CD4-positive, alpha-beta T cell treated with Interleukin-21 for 1 hour (primary cell): ENCODE measurements at places on chromosomes 2 and 18.

DNA sequence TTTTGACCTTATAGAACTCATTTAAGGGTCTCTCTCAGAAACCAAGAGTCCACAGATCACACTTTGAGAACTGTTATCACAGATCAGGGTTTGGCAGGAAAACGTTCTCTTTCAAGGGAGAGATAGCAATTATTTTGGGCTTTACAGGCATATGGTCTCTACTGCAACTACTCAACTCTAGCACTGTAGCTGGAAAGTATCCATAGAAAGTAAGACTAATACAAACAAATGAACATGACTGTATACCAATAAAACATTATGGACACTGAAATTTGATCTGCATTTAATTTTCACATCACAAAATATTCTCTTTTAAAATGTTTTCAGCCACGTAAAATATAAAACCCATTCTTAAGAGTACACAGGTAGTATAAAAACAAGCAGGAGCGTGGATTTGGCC lies 100.5 kb downstream of the TRIP12 start:
- no peak for DNase-seq

- DNase-seq: no peak
Observed at GRCh38 chr2:233486357-233486756, 80.2 kb downstream of the USP40 start.

DNA sequence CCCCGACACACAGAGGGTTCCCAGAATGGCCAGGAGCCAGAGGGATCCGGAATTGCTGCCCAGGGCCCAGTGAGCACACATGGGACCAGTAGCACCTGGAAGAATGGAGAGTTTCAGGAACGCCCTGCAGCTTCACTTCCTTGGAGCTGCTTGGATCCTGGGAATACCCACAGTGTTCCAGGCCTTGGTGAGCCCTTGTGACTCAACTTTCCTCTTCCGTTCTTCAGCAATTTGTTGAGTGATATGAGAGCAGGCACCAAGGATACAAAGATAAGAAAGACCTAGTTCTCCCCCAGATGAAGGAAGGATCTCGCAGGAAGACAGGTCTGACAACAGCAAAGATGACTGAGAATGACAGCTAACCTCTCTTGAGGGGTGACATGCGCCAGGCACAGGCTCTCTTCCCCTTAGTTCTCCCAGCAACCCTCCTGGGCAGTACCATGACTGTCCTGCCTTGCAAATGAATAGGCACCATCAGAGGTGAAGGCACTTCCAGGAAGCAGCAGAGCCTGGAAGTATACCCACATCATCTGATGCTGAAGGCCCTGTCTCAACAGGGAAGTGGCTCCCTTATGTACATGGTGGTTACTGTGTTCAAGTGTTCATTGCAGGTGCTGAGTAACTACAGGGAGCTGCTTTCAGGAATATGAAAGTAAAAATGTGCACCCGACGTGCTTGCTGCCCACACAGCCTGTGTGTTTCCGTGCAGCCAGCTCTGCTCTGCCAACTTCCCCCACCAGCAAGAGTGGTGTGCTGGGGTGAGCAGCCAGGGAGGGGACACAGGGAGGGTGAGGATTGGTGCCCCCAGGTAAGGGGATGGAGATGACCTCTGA lies 116.2 kb downstream of the STPG4 start:
- no peak for DNase-seq

- DNase-seq: no peak
Observed at GRCh38 chr2:236824836-236825235, 255.2 kb downstream of the ACKR3 start.

- peak; percentile 30 for DNase-seq
Observed at GRCh38 chr2:47034973-47035609, 119.5 kb upstream of the MCFD2 start.

DNA sequence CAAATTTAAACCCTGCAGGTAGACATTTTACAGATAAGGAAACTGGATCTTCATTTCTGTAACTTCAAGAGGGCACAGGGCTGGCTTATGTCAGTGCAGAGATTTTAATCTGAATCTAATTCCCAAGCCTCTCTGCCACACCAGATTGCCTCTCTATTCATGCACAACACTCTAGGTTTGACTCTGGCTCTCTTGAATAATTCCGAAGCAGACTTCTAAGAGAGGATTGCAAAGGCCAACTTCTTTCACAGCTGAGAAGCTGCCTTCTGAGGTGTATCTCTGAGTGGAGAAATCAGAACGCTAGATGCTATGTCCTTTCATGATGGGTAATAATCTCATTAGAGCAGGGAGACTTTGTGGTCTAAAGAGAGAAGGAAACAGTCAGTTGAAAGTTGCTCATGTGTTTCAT lies 20.1 kb upstream of the MGAT5 start:
- no peak for DNase-seq

DNA sequence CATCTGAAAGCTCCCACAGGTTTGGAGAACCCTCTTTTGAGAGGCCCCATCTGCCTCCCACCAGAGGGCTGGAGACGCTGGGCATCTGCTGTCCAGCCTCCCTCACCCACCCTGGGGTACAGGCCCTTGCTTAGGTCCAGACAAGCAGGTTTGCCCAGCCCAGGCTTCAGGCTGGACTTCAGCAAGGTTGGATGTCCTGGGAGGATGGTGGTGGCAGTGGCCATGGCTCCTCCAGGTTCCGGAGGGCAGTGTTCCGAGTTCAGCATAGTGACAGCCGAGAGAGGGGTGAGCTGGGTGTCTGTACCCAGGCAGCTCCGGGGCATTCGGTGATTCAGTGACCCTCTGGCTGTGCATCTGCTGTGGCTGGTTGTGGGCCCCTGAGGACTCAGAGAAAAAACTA lies 58.2 kb upstream of the HDAC4 start:
- no peak for DNase-seq

GRCh38 chr2:86617153-86617552 lies 6.5 kb downstream of the RNF103 start:
- DNase-seq: no peak

- DNase-seq: no peak
Observed at GRCh38 chr18:6561420-6561861, 146.7 kb upstream of the L3MBTL4 start.

GRCh38 chr18:13138420-13139139 lies 80.0 kb upstream of the LDLRAD4 start:
- DNase-seq: no peak

DNA sequence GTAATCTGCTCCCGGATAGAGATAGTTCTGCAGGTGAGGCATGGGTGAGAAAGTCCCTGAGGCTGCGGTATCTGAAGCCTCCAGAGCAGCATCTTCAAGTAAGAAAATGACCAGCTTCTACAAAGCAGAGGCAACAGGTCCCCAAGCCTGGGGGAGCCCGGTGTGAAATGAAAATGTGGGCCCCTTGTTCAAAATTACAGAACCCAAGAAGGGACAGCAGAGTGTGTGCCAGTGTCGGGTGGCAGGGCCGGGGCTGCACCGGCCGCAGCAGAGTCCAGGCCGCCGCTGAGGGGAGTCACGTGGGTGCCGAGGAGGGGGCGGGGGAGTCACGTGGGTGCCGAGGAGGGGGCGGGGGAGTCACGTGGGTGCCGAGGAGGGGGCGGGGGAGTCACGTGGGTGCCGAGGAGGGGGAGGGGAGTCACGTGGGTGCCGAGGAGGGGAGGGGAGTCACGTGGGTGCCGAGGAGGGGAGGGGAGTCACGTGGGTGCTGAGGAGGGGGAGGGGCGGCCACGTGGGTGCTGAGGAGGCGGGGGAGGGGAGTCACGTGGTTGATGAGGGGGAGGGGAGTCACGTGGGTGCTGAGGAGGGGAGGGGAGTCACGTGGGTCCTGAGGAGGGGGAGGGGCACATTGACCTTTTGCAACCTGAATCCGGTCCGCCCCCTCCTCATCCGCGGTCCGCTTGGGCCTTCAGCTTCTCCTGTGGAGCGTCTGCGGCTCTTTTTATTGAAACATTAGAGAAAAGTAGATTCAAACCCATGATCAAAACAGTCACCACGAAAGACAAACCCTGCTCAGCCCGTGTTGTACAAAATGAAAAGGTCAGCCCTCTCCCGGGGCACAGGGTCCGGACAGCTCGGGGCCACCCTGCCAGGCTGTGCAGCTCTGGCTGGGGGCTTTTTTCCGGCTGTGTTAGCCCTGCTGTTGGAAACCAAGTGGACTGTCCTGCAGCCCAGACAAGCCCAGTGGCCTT lies 10.4 kb downstream of the COLEC11 start:
- DNase-seq: peak; percentile 69

DNA sequence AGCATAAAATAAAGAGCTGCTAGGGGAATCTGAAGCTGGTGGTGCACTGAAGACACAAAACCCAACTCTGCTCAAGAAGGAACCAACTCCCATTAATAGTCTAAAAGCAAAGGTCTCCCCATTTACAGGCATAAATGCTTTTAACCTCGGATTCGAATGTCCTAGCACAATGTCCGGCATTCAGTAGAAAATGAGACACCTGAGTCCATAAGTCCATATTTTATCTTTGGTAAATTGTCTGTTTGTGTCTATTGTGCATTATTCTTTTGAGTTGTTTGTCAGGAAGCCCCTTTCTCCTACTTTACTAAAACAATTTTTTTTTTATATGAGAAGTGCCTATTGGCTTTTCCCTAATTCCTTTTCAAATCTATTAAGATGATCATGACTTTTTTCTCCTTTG lies 179.5 kb upstream of the SMAD7 start:
- no peak for DNase-seq

GRCh38 chr2:197090742-197091367 lies 164.3 kb upstream of the PGAP1 start:
- DNase-seq: no peak

- no peak for DNase-seq
Observed at GRCh38 chr2:132515010-132515409, 98.4 kb downstream of the GPR39 start.

DNA sequence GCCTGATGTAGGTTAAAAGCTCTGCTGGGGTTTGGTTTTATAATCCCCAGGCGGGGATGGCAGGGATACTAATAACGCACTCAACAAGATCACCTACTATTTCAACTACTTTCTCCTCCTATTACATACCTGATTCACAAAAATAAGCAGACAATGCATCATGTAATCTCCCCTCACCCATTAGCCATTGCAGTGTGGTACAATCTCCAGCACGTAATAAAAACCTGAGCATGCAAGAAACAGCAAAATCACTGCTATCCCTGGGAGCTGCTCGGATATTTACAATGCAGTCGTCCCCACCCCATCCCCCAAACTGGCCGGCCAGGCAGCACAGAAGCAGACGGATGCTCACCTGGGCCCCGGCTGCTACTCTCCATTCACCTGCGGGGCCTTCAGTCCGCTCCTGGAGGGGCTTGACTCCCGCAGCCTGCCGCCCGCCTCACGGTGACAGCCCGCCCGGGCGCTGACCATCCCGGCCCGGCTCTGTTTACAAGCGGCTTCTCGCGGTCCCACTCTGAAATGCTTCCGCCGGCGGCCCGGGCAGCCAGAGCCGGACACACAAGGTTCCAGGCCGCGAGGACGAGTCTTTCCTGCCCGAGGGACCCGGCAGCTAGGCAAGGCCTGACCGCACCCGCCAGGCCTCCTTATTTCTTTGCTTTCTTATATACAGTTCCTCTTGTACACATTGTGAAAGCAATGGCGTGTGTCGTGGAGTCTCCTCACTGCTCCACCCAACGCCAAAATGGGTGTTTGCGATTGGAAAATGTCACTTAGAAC lies at the start of gene PLEKHM3:
PLEKHM3 (minus strand) TSS at position 491 of the 777 bp plus-strand sequence. CDS start 23,888 bp downstream, outside the sequence.
- peak; percentile 80 for DNase-seq

DNA sequence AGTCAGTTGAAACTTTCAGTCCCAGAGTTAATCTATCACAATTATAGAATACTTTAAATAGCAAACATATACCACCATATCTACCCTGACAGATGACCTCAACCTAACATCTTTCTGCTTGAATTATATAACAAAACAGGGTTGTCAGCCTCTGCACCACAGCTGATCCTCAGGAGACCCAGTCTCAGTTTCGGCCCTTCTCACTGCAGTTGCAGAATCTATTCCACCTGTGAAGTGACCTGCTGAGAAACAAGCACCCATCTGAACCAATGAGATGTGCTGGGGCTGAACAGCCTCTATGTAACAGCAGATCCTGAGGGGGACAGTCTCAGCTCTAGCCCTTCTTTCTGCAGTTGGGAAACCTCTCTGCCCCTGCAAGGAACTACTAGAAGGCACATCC lies 567.6 kb downstream of the KCNJ3 start:
- DNase-seq: no peak
